ENCODE measurements at places on chromosomes 2 and 18. TPM values are rescaled to one million over a fixed set of nuclear protein-coding genes. Genes with fewer than 3 reads are reported as not detected.

- H3K4me3 ChIP-seq = no peak overlapping the region
- H3K27me3 ChIP-seq = no peaks in the 10 kb centered on the region
- H3K27ac ChIP-seq = no peak overlapping the region
- H3K4me1 ChIP-seq = peaks cover 36% of the 10 kb centered on the region
Measured at GRCh38 chr2:212194396-212194795, 344.2 kb downstream of the ERBB4 start.

GRCh38 chr2:18046558-18047212 lies 168.2 kb downstream of the KCNS3 start:
- no peak overlapping the region for H3K4me3 ChIP-seq
- no peaks in the 10 kb centered on the region for H3K36me3 ChIP-seq
- H3K27ac ChIP-seq = no peak overlapping the region
- no peak for DNase-seq
- H3K27me3 ChIP-seq = no peaks in the 10 kb centered on the region

The AQP4 gene
- total RNA-seq = not detected

DNA sequence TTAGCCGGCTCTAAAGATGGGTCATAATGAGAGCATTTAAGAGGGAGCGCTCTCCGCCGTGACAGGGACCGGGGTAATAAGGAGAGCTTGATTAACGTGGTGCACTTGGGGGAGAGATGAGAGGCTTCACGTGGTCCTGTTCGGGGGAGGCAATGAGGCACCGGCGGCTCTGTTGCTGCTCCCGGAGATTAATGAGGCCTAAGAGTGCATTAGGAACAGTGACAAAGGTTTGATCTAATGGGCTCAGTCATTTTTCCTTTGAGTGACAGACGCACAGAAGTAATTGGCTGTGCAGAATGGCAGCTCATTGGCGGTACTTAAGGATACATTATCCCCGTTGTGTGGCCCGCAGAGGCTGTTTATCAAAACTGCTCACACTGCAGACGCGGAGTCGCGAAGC lies 250.7 kb downstream of the GBX2 start:
- no peaks in the 10 kb centered on the region for H3K4me1 ChIP-seq
- no peaks in the 10 kb centered on the region for H3K36me3 ChIP-seq
- no peak overlapping the region for H3K4me3 ChIP-seq
- no peak for DNase-seq

- no peaks in the 10 kb centered on the region for H3K27me3 ChIP-seq
- H3K27ac ChIP-seq = no peak overlapping the region
- H3K4me1 ChIP-seq = no peaks in the 10 kb centered on the region
- H3K4me3 ChIP-seq = no peak overlapping the region
- no peak for DNase-seq
Measured at GRCh38 chr18:64882896-64883295, 734.0 kb upstream of the LINC00305 start.

The TPRKB gene
- 57.5 TPM for total RNA-seq
